ENCODE measurements at places on chromosomes 12 and 14.

- no peak for DNase-seq
These were observed 51.0 kb downstream of the WDHD1 start for GRCh38 chr14:54975856-54976255.

GRCh38 chr14:54275997-54276725 is 120.6 kb upstream of the CDKN3 start:
- DNase-seq = no peak

- DNase-seq = no peak
These were observed 196.4 kb upstream of the FOXN3 start for GRCh38 chr14:89613260-89614008.

DNA sequence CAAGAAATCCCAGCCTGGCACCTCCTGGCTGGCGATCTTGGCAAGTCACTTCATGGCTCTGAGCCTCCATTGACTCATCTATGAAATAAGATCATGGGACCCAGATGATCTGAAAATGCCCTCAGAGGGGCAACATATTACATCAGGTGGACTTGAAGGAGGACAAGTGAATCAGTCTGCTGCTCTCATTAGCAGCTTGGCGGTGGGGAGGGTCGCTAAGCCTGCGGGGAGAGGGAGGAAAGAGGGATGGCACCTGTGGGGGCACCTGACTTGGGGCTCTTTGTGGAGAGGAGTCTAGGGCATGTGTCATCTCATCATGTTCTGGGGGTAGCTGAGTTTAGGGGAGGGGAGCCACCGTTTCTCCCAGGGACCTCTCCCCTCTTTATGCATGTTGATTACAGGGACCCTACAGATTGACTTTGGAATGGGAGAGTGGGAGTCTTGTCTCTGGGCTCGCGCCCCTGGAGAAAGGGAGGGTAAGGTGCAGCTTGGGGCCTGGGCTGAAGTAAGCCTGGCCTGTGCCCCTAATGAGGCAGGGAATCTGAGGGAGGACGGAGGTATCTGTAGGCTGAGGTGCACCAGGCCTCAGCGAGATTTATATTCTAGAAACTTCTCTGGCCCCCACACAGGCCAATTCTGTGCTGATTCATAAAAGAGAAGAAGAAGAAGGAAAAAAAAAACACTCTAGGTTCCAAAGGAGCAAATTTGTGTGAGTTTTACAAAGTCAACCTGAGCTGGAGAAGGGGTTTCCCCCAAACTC is 29.3 kb upstream of the BATF start:
- no peak for DNase-seq

All from NCI-H524 (cell line).